ENCODE measurements at places on chromosomes 3 and 15. TPM values are rescaled to one million over a fixed set of nuclear protein-coding genes. Genes with fewer than 3 reads are reported as not detected.

UBE2E2 gene
- 41.5 TPM for total RNA-seq

RNF111 gene
- total RNA-seq = 31.2 TPM

- no peak overlapping the region for H3K27ac ChIP-seq
- no peak for DNase-seq
- H3K4me3 ChIP-seq = no peak overlapping the region
- H3K4me1 ChIP-seq = peaks cover 11% of the 10 kb centered on the region
- no peaks in the 10 kb centered on the region for H3K27me3 ChIP-seq
- H3K36me3 ChIP-seq = no peaks in the 10 kb centered on the region
Observed at GRCh38 chr3:171315101-171315500, 145.1 kb downstream of the TNIK start.

- peaks cover 46% of the 10 kb centered on the region for H3K4me1 ChIP-seq
- peak overlapping the region; percentile 90 for H3K4me3 ChIP-seq
- H3K36me3 ChIP-seq = peaks cover 24% of the 10 kb centered on the region
- H3K27ac ChIP-seq = peak overlapping the region; percentile 96
- H3K27me3 ChIP-seq = peaks cover 8% of the 10 kb centered on the region
- peak; percentile 46 for DNase-seq
Observed at GRCh38 chr3:159761369-159761768, 227.3 kb upstream of the IL12A start.

GNB5 gene
- total RNA-seq = 25.9 TPM
